Fibroblast of skin of abdomen (primary cell): ENCODE measurements at places on chromosomes 6 and 20.

DNA sequence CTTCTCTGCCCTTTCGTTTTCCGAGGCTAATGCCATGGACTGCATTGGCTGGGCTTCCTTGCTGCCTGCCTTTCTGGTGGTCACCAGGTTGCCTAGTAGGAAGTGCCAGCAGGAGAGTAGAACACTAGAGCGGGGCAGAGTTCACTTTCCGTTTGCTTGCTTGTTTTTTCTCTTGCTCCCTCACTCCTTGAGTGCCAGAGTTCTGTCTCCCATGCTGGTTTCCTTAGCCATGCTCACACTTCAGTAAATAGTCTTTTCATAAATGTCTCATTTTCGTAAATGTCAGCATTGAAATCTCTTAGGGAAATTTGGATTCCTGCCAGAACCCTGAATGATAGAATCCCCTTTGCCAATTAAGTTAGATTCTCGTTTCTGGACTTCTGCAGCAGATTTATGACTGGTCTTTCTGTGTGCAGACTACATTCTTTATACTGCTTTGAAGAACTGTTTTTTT, 63.9 kb downstream of the FAM83B start:
- DNase-seq, result peak; percentile 51

GRCh38 chr6:35016502-35017321, 124.4 kb downstream of the TCP11 start:
- peak; percentile 78 for DNase-seq

GRCh38 chr6:111724039-111724438, 118.4 kb upstream of the TRAF3IP2 start:
- no peak for DNase-seq

GRCh38 chr6:2866171-2866846, 24.6 kb upstream of the SERPINB1 start:
- DNase-seq, result no peak

DNA sequence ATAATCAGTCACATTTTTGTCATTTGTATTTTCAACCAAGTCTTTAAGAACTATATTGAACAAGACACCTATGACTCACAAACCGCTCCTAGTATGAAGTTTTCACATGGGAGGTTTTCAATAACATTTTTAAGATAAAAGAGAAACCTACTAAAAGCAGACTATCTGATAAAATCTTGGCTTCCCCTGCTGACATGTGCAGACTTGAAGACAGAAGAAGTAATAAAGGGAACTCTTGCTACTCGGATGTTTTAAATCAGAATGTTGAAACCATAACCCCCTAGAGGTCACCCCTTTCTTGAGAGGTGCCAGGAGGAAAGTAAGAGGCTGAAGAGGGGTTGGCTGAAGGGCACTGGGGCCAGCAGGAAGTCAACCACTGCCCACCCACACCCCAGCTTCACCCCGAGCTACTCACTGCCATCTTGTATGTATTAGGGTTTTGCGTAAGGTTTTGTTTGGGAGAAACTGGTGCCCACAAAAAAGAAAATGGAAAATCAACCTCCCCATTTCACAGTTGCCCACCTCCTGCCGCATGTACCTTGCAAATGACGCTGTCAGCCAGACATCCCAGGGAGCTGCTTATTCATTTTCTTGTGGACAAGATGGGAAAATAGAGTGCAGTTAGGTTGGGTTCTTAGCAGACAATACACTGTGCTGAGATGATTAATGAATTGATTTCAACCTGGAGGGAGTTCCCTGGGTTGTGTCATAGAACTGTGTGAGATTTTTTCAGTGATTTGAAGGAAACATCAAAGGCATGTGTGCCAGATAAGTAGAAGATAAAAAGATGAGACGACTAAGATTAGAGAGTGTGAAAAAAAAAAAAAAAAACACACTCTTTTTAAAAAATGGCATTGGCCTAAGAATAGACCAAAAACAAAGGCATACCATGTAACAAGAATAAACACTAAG, 83.2 kb upstream of the TAB2 start:
- peak; percentile 30 for DNase-seq

DNA sequence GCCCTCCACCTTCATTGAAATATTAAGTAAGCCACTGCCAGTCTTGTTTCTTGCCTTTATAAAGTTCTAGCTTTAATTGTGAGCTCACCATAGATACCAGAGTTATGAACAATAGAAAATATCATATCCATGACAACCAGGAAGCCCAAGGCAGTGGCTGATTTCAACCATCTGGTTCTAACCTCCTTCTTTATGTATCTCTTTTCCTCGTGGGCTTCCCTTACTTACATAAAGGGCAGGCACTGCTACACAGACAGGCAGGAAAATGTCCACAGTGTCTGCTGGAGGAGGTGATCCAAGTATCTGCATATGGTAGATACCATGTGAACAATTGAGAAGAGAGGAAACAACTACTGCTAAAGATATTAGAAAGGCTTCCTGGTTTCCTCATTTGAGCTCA, 65.2 kb upstream of the PRND start:
- no peak for DNase-seq

- DNase-seq, result peak; percentile 5
These were observed at the start of gene CRYBG1 for GRCh38 chr6:106360410-106360988. CRYBG1 (plus strand) TSS chr6:106360717; CDS start chr6:106360909, 192 bp downstream.

- peak; percentile 61 for DNase-seq
These were observed 753.1 kb downstream of the MAFB start for GRCh38 chr20:39935901-39936300.

- DNase-seq, result no peak
These were observed 7.8 kb downstream of the TEAD3 start for GRCh38 chr6:35489066-35489465.

DNA sequence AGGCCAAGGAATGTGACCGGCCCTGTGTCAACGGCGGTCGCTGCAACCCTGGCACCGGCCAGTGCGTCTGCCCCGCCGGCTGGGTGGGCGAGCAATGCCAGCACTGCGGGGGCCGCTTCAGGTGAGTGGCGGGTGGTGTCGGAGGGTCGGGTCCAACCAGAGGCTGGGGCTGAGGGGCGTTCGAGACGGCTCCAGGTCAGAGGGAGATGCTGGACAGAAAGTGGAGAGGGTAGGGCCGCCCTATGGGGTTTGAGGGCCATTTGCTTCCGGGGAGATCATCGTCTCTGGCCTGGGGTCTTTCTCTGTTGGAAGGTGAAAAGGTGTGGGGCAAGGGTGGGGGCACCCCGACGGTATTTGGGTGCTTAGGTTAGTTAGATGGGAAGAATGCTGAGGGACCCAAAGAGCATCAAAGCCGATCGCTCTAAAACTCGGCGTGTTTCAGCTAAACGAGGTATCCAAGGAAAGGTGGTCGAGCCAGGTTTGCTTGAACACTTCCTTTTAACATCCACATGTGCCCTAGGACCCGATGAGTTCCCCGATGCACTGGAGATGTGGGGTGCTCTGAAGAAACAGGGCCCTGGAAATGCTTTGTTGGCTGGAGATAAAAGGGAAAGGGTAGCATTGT, 691 bp downstream of the ATRN start:
- no peak for DNase-seq

DNA sequence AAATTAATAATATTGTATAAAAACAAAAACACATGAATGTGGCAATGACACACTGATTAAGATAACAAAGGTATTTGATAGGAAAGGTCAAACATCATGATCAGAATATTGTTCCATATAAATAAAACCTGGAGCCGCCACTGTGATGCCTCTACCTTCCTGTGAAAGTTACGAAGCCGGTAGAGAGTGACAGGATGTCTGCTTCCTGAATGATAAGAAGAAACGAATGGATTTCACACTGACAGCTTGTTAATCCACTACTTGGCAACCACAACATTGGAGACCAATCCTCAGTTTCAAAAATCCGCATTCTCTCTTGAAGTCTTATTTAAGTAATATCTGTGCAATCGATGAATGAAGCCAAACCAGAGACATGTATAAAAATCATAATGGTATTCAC, 315.1 kb downstream of the HDGFL1 start:
- DNase-seq, result no peak

GRCh38 chr6:54273214-54273820, 34.9 kb upstream of the TINAG start:
- DNase-seq, result no peak

GRCh38 chr20:33933469-33933909, 60.2 kb upstream of the RALY start:
- peak; percentile 58 for DNase-seq

- DNase-seq, result no peak
These were observed 100.9 kb downstream of the CD109 start for GRCh38 chr6:73796881-73797280.

DNA sequence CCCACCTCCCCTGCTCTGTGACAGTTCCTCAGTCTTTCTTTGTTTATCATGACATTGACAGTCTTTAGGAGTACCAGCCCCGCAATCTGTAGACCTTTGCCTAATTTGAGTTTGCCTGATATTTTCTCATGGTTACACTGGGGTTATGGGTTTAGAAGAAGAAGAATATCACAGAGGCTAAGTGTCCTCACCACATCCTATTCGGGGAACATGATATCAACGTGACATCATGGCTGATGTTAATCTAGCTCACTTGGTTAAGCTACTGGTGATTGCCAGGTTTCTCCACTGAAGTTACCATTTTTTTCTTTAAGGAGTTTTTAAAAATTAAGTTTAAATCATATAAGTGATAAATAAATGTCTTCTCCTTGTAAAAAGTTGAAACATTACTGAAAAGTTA, 127.5 kb downstream of the CEP57L1 start:
- no peak for DNase-seq

- peak; percentile 28 for DNase-seq
These were observed 784 bp downstream of the FKBP5 start for GRCh38 chr6:35687658-35688604.

- no peak for DNase-seq
These were observed 36.8 kb downstream of the NTSR1 start for GRCh38 chr20:62745279-62745951.

GRCh38 chr6:9138936-9139335, 703.6 kb upstream of the SLC35B3 start:
- peak; percentile 57 for DNase-seq

- no peak for DNase-seq
These were observed 1.5 kb downstream of the TFAP2B start for GRCh38 chr6:50819904-50820868.

GRCh38 chr6:24191346-24191745, 65.3 kb downstream of the NRSN1 start:
- no peak for DNase-seq

DNA sequence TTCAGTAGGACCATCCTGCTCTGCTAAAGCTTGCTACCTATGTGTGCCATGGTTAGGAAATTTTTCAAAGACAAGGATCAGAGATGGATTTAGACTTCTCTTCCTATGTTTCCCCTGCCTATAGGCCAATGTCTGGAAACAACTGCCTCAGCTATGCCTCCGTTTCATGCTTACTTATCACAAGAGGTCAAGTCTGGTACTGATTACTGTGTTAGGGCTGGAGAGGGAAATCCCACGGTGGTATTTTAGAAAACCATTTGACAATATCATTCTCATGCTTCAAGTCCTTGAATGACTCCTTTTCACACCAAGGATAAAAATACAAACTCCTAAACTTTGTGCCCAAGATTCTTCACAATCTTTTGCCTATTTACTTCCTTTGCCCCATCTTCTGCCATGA, 484.3 kb downstream of the DHX35 start:
- no peak for DNase-seq

DNA sequence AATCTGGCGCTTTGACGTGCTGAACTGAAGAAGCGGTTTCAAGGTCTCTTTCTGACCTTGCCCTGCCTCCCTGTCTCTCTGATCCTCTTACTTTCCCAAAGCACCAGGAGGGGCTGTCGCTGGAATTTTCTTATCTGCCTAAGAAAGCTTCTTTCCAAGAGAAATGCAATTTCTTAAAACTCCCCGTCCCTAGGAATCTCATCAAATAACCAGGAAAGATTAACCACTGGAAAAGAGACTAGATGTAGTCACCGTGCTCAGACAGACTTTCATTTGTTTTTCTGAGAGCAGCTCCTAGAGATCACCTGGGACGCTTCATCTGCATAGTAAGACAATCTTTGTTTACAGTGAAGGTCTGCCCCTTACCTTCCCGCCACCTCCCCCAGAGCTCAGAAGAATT, 38.6 kb downstream of the PDYN start:
- DNase-seq, result no peak

- DNase-seq, result peak; percentile 21
These were observed 58.0 kb upstream of the MYO6 start for GRCh38 chr6:75691012-75691411.

GRCh38 chr6:117907601-117908245, 659 bp downstream of the SLC35F1 start:
- no peak for DNase-seq

- peak; percentile 15 for DNase-seq
These were observed 42.2 kb downstream of the PKIB start for GRCh38 chr6:122652431-122652830.

DNA sequence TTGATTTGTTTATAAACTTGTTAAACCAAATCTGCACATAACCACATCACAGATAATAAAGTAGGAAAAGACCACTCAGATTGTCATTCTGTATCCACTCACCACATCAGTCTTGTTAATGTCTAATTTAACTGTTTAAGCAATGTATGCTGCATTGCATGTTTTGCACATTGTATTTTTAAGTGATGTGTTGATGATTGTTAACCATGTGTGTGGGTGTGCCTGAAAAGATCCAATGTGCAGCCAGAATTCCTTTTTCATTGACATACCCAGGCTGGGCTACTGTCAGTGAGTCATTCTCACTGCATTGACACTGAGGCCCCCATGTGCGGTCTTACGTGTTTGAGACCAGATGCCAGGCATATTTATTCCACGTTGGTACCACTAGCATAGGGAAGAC, 167.3 kb downstream of the TRMT11 start:
- DNase-seq, result peak; percentile 72

DNA sequence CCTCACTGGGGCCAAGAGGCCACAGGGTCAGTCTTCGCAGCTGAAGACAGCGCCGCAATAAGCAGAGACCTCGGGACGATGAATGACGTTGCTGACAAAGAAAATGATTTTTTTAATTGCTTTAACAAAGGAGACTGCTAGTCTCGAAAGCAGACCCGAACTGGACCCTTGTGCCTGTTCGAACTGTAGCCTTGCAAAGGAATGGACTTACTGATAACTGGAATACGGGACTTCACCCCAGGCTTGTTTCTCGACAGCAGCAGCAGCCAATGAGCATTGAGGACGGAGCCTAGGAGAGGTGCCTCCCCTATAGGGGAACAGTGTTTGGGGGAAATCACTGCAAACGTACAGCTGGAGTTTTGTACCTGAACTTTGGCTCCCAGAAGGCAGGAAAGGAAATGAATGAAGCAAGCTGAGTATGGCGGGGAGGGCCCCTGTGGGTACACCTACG, 1.3 kb upstream of the TAF4 start:
- peak; percentile 24 for DNase-seq
